Right atrium auricular region (tissue), 2 donors: ENCODE measurements at places on chromosomes 1 and 21. TPM values are rescaled to one million over a fixed set of nuclear protein-coding genes. Genes with fewer than 3 reads are reported as not detected.

DNA sequence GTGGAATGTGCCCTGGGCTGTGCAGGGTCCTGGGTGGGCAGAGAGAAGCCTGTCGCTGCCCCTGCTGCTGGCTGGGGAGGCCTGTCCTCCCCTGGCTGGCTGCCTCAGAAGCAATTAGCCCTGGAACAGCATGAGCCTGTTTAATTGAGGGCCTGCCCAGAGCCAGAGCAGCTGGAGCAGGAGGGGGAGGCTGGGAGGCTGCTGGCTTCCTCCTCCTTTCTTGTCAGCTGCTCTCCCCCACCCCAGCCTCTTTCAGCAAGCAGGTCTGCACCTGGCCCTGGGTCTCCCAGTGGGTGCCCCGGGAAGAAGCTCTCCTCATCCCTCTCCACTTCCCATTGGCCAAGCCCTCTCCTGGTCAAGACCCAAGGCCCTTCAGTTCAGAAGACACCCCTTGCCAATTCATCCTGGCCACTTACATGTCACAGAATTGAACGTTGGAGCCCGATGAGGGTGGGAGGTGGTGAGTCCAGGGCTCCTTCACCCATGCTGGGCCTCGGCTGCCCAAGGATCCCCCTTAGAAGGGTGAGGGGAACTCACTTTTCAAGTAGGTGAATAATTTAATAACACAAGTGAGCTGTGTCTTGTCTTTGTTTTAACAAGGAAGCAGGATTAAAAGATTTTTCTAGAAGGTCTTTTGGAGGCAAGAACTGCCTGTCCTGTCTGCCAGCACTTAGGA is 13.2 kb downstream of the AMPD2 start:
- no peak overlapping the region for H3K27ac ChIP-seq
- no peak overlapping the region for H3K4me3 ChIP-seq
- H3K36me3 ChIP-seq, result peaks cover 27% of the 10 kb centered on the region
- H3K4me1 ChIP-seq, result peaks cover 15% of the 10 kb centered on the region

DNA sequence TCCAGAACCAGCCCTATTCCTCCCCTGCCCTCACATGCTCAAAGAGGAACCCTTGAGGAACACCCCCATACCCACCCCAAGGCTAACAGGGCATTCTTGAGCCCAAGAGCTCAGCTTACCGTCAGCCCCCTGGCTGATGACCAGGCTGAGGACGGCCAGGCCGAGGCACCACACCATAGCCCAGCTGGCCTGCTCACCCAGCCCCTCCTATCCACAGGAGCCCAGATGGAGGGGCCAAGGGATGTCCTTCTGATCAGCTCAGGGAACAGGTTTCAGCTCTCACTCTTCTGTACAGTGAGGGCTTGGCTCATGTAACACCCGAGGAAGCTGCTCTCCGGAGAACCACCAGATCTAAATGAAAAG is 2.2 kb downstream of the IGSF9 start:
- H3K36me3 ChIP-seq, result no peaks in the 10 kb centered on the region
- no peaks in the 10 kb centered on the region for H3K4me1 ChIP-seq
- no peak overlapping the region for H3K27ac ChIP-seq
- no peak overlapping the region for H3K4me3 ChIP-seq
- H3K27me3 ChIP-seq, result no peaks in the 10 kb centered on the region
- no peak for DNase-seq

GRCh38 chr1:31618916-31619846 is 1.7 kb downstream of the HCRTR1 start:
- H3K36me3 ChIP-seq, result no peaks in the 10 kb centered on the region
- no peak overlapping the region for H3K4me3 ChIP-seq
- no peak overlapping the region for H3K27ac ChIP-seq
- H3K4me1 ChIP-seq, result peaks cover 33% of the 10 kb centered on the region
- H3K27me3 ChIP-seq, result no peaks in the 10 kb centered on the region

GRCh38 chr1:94783342-94784189 is 36.6 kb upstream of the SLC44A3 start:
- H3K27ac ChIP-seq, result peak overlapping the region; percentile 62
- H3K27me3 ChIP-seq, result no peaks in the 10 kb centered on the region
- no peaks in the 10 kb centered on the region for H3K36me3 ChIP-seq
- no peak overlapping the region for H3K4me3 ChIP-seq
- peak; percentile 81 for DNase-seq

DNA sequence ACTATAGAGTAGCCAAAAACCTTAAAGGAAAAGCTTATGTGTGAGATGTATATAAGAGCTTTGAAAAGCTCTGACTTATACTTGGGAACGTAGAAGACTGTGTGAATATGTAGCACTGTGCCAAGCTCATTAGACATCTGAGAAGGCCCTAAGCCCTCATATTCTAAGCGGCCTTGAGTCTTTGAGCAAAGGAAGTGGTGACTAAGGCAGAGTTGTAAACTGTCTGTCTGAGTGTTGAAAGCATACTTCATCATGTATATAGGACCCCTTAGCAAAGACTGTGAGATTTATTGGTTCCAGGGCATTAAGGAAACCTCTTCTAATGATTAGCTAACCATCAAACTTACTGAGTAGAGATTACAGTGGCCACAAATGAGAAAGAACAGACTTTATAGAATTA is 153.3 kb upstream of the LYPLAL1 start:
- H3K36me3 ChIP-seq, result no peaks in the 10 kb centered on the region
- H3K27ac ChIP-seq, result no peak overlapping the region
- H3K27me3 ChIP-seq, result no peaks in the 10 kb centered on the region
- H3K4me1 ChIP-seq, result no peaks in the 10 kb centered on the region

DNA sequence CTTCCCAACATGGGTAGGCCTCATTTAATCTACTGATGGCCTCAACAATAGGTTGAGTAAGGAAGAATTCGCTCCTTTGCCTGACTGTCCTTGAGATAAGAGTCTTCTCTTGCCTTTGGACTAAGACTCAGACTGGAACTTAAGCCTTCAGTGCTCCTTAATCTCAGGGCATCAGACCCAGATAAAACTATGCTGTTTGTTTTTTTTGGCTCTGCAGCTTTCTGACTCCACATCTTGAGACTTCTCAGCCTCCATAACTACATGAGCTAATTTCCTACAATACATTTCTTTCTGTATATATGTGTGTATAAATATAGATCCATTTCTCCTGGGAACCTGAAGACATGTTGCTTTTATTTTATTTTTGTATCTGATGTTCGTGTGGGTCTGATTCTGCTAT is 1470.7 kb upstream of the PRMT6 start:
- H3K27ac ChIP-seq, result no peak overlapping the region
- no peaks in the 10 kb centered on the region for H3K36me3 ChIP-seq
- H3K27me3 ChIP-seq, result no peaks in the 10 kb centered on the region
- no peak overlapping the region for H3K4me3 ChIP-seq

DNA sequence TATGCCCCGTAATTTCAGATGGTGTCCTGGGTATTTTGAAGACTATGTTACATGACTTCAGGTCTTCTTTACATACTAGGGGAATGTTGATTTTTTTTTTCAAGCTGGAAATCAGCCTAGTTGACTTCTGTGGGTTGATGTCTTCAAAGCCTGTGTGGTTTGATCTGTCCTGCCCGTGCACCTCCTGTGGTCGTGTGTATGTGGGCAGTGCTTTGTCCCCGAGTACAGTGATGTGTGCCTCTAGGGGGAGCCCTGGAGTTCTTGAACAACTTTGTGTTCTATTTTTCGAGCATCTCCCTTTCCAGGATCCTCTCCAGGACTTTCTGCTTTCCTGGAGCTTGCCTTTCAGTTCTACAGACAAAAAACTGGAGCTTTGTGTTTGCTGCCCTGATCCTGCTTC is 28.9 kb downstream of the OBSCN start:
- no peaks in the 10 kb centered on the region for H3K27me3 ChIP-seq
- H3K4me3 ChIP-seq, result no peak overlapping the region
- peaks cover 43% of the 10 kb centered on the region for H3K36me3 ChIP-seq
- no peaks in the 10 kb centered on the region for H3K4me1 ChIP-seq
- DNase-seq, result no peak

DNA sequence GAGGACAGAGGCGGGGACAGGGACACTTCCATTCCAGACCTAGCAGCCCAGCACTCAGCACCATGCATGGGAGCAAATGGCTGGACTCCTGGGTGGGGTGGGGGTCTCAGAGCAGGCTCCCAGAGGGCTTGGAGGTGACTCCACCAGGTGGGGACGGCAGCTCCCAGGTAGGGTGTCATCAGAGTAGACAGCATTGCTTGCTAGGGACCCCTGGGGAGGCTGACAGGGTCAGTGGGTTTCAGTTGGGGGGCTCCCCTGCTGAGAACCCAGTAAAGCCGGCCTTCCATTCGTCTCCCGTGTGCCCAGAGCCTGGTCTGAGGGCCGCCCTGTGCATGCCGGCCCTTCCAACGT is 4.8 kb upstream of the GJC2 start:
- no peaks in the 10 kb centered on the region for H3K27me3 ChIP-seq
- H3K27ac ChIP-seq, result no peak overlapping the region
- no peak overlapping the region for H3K4me3 ChIP-seq
- peaks cover 79% of the 10 kb centered on the region for H3K4me1 ChIP-seq
- DNase-seq, result no peak

DNA sequence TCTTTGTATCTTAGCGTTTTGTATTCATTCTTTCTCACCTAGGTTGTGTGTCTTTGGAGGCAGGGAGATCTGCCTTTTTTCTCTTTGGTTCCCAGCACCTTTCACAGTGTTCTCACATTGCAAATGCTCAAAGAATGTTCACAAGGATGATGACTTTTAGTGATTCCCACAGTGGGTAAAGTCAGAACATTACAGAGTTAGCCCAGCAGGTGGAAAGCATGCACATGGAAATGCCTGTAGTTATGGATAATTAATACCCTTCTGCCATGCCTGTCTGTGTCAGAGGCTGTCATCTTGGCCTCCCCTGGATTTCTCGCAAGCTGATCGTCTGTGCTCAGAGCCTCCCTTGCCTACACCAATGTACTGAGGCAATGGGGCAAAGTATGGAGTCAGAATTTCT is 458.9 kb downstream of the LMO4 start:
- H3K4me3 ChIP-seq, result no peak overlapping the region
- H3K4me1 ChIP-seq, result no peaks in the 10 kb centered on the region
- H3K36me3 ChIP-seq, result no peaks in the 10 kb centered on the region

DNA sequence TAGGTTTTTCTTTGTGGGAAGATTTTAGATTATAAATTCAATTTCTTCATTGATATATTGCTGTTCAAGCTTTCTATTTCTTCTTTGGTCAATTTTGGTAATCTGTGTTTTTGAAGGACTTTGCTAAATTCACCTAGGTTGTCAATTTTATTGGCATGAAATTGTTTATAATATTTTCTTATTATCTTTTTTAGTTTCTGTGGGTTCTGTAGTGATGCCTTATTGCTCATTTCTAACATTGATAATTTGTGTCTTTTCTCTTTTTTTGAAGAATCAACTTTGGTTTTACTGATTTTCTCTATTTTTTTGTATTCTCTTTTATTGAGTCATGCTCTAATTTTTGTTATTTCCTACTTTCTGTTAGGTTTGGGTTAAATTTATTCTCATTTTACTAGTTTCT is 123.2 kb downstream of the ADSS2 start:
- peaks cover 3% of the 10 kb centered on the region for H3K4me1 ChIP-seq
- no peak overlapping the region for H3K27ac ChIP-seq
- no peak overlapping the region for H3K4me3 ChIP-seq
- DNase-seq, result no peak
- no peaks in the 10 kb centered on the region for H3K36me3 ChIP-seq

Gene MXRA8
- total RNA-seq, result 58.6 TPM

Gene S100A7A
- not detected for total RNA-seq

Gene KRTAP21-2
- total RNA-seq, result not detected

Gene RGS1
- total RNA-seq, result 22.8 TPM

Gene SMCP
- total RNA-seq, result not detected
